ENCODE measurements at places on chromosomes 5 and 9.

DNA sequence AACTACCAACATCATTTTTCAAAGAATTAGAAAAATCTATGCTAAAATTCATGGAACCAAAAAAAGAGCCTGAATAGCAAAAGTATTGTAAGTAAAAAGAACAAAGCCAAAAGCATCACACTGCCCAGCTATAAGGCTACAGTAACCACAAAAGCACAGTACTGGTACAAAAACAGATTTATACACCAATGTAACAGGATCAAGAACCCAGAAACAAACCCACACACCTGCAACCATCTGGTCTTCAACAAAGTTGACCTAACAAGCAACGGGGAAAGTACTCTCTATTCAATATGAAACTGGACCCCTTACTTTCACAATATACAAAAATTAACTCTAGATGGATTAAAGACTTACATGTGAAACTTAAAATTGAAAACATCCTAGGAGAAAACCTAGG, 94.2 kb upstream of the TARS1 start:
- DNase-seq = no peak

DNA sequence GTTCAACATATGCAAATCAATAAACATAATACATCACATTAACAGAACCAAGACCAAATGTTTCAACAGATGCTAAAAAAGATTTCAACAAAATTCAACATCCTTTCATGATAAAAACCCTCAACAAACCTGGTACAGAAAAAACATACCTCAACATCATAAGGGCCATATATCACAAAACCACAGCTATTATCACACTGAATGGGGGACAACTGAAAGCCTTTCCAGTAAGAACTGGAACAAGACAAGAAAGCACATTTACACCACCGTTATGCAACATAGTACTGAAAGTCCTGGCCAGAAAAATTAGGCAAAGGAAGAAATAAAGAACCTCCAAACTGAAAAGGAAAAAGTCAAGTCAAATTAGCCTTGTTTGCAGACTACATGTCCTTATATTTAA, 93.6 kb downstream of the DTWD2 start:
- DNase-seq = no peak

DNA sequence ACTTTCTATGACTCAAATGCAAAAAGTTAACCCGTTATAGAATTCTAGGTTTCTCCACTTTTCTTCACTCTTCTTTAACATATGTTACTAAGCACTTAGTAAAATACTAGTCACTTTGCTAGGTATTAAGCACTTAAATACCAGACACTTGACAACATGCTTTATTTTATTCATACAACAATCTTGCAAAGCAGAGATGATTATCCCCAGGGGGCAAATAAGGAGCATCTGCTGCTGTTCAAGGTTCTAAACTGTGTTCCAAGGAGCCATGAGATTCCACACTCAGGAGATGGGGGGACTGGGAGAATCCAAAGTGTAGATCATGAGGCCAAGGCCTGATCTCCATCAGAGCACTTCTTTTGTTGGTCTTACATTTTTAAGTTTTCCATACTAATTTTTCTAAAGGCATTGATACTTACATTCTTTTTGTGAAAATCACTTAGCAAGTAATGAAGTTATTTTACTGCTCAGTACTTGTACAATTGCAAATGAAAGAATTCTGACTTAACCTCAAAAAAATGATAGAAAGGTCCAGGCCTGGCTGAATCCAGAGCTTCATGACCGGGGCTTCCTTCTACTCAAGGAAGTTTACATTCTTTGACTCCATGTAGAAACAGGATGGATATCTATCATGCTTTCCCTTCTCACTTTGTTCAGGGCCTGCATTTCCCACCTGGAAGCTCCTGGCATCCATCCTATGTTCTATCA, 504.4 kb upstream of the WWC1 start:
- DNase-seq = no peak

GRCh38 chr9:121557581-121558447, 58.2 kb upstream of the GGTA1 start:
- DNase-seq = peak; percentile 57

DNA sequence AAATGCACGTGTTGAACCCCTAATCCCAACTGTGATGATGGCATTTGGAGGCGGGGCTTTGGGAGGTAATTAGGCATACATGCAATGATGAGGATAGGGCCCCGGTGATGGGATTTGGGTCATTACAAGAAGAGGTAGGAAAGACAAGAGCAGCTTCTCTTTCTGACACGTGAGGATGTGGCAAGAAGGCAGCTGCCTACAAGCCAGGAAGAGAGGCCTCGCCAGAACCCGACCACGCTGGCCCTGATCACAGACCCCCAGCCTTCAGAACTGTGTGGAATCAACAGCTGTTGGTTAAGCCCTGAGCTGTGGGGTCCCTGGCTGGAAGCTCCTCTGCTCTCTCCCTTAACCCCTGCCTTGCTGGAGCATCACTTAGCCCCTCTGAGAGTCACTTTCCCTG, 57.5 kb downstream of the COL23A1 start:
- DNase-seq = no peak

DNA sequence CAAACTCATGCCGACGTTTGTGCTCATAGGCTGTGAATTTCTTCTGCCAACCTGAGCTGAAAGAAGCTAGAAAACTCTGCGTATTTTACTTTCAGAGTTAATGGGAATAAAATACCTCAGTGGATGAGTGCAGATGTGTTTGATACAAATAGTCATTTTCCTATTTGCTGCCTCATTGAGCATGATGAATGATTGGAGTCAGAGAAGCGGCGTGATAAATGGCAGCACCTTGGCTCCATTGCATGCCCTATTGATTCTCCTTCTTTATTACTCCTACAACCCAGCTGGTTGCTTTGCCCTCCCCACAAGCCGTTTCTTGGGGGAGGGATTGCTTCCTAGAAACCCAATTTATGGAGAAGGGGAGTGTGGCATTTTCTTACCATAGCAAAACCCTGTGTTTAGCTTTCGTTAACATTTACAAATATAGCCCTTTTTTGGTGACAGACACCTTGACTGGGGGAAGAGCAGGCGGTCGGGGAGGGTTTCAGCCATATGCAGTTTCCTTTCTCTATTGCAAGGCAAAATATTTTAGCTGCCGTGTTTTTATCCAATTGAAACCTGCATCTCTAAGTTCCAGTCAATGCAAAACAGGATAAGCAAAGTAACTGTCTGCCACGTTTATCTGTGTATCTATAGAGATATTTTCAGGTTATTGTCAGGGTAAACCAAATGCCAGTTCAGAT, 93.1 kb upstream of the TBCA start:
- DNase-seq = no peak

- no peak for DNase-seq
These were observed 6.7 kb upstream of the C5orf63 start for GRCh38 chr5:127079994-127080491.

DNA sequence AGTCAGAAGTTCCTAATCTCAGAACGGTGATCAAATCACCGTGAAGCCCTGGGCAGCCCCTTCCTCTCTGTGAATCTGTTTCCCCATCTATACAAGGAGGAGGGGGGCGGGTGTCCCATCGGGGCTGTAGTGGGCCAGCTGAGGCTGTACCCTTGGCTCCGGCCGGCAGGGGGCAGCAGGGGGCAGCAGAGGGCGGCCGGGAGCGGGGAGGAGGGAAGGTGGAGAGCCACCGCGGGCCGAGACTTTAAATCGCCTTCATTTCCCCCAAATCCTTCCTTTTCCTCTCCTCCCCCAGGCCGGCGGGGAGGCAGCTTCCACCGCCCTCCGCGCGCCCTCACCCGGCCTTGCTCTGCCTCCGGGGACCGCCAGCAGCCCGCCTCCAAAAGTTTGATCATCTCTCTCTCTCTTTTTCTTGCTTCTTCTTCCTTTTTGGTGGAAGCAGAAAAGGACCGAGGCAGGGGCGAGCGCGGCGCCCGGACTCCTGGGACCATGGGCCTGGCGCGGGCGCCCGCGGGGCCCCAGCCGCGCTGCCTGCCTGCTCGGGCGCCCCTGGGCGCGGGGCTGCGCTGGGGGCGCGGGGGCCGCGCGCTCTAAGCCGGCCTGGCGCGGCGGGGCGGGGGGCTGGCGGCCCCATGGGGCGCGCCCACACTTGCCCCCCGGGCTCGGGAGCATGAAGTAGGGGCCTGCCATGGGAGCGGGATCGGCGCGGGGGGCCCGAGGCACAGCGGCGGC, at the start of gene COL27A1:
COL27A1 (plus strand) TSS at position 275 of the 732 bp plus-strand sequence; CDS start at position 689, 414 bp downstream.
- no peak for DNase-seq

DNA sequence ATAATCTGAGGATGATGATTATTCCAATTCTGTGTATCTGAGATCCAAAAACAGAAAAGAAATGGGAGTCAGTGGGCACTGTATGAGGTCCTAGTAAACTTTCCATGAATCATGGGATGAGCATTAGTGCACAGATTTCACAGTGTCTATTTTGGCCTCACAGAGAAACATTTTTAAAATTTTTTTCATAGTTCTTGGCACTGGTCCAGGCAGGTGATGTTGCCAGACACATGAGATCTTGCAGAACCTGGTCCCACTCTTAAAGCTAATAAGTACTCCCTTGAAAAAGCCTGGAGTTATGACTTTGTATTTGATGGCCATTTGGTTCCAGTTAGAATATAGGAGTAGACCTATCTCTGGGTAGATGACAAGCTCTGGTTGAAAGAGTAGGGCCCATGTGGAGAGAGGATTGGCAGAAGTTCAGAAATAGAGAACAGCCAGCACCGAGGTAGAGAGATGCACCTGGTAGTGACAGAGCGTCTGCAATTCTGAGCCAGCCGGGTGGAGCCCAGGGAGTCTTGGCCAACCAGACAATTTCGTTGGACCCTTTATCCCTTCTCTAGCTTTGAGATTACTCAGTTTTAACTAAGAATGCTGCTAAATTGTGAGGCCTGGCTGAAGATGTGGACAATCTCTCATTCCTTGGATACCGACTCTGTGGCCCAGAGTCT, 6.3 kb upstream of the TNFSF15 start:
- no peak for DNase-seq

GRCh38 chr5:56313596-56313995, 80.5 kb upstream of the ANKRD55 start:
- no peak for DNase-seq

- no peak for DNase-seq
These were observed 5.3 kb downstream of the NINJ1 start for GRCh38 chr9:93128715-93129224.

- no peak for DNase-seq
These were observed 61.5 kb downstream of the OSTF1 start for GRCh38 chr9:75149841-75150241.

DNA sequence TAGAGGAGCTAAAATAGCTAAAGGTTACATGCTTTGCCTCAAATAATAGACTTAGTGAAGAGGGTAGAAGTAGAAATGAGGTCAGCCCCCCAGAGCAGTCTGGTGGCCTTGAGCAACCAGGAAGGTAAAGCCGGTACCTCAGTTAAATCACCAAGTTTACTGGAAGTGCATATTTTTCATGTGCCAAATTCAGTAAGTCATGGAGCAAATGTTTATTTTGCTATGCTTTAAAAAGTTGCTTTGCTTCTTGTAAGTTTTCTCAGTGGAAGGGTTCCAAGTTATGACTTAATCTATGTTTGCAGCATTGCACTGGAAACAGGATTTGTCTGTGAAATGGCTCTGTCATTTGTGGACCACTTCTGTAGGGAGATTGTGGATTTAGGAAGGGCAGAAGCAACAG, 256.7 kb downstream of the ARRDC3 start:
- DNase-seq = peak; percentile 68

- DNase-seq = no peak
These were observed 1632.8 kb downstream of the MAT2B start for GRCh38 chr5:165138236-165138635.

DNA sequence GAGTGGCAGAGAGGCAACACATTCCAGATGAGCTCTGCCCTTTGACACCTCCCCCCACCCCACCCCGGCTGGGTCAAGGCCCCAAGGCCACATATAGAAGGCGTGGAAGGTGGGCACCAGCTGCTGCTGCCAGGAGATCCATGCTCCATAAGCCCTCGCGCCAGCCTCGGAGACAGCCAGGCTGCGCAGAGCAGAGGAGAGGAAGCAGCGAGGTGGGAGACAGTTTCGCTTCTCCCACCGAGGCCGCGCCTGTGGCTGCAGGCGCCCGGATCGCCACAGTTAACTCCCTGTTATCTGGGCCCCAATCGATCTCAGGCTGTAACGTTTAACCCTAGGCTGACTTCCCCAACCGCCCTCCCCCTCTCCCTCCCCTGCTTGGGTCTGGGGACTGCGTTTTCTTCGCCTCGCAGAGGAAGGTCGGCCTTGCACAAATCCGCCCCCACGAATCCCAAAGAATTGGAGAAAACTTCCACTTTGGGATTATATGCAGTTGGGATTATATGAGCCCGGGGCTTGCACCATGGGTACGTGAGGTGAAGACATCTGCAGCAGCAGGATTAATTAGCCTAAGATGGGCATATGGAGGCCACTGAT, 1.1 kb upstream of the CXXC5 start:
- no peak for DNase-seq

- DNase-seq = peak; percentile 2
These were observed 130.3 kb downstream of the PAX5 start for GRCh38 chr9:36903541-36904435.

DNA sequence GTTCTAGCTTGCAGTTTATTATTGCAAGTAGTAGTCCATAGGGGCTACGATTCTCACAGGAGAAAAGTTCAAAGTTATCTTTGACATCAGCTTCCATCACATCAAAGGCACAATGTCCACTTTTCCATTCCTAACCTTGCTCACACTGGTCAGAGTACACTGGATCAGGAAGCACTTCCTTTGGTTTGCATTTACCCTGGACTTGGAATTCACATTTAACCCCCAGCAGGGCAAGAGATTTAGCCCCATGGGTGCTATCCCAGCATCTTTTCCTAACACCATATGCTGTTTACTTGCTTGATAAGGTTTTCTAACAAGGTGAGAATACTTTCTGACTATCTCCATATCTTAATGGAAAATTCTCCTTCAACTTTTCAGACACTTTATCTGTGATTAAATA, 55.6 kb upstream of the ASTN2 start:
- no peak for DNase-seq

DNA sequence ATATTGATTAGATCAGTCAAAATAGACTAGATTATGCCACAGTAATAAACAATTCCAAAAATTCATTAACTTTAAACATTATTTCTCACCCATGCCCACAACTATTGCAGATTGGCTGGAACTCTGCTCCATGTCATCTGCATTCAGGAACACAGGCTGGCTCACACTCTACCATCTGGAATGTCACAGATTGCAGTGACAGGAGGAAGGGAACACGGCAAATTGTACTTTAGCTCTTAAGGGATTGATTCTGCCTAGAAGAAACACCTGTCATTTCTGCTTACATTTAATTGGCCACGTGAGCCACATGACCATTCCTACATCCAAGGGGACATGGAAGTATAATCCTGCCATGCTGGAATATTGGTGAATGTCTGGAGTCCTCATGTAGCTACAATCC, 54.4 kb downstream of the ATPSCKMT start:
- DNase-seq = no peak

DNA sequence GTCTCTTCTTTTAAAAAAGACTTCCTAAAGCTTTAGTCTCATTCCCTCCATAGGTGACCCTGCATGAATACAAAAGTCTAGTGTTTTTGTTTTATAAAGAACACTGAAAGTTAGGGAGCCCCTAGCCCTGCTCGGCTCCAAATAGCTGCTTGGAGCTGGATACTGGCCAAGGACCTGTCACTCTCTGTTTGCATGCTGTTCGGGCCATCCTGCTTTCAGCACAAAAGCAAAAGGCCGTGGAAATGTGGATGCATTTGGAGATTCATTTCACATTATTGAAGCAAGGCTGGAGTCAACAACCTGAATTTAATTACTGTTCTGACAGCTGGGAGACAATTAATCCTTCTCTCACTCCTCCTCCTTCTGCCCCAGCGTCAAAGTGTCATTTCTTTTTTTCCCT, 151.7 kb upstream of the NMUR2 start:
- no peak for DNase-seq

Data from AG09309 (cell line).